ENCODE measurements at places on chromosomes 4 and X.

- DNase-seq: no peak
These were observed 67.8 kb downstream of the SPIN4 start for GRCh38 chrX:63283348-63283747.

GRCh38 chr4:121168446-121169281 lies 4.5 kb upstream of the TNIP3 start:
- no peak for DNase-seq

- DNase-seq: no peak
These were observed 28.3 kb upstream of the BTC start for GRCh38 chr4:74822603-74823002.

- no peak for DNase-seq
These were observed 86.1 kb downstream of the SYNPO2 start for GRCh38 chr4:118974758-118975157.

GRCh38 chr4:150033081-150033480 lies 45.2 kb upstream of the DCLK2 start:
- no peak for DNase-seq

GRCh38 chrX:17913801-17914200 lies 52.7 kb upstream of the RAI2 start:
- no peak for DNase-seq

- no peak for DNase-seq
These were observed 477.7 kb downstream of the PDGFC start for GRCh38 chr4:156493858-156494257.

- no peak for DNase-seq
These were observed 82.7 kb downstream of the SORCS2 start for GRCh38 chr4:7275067-7275466.

DNA sequence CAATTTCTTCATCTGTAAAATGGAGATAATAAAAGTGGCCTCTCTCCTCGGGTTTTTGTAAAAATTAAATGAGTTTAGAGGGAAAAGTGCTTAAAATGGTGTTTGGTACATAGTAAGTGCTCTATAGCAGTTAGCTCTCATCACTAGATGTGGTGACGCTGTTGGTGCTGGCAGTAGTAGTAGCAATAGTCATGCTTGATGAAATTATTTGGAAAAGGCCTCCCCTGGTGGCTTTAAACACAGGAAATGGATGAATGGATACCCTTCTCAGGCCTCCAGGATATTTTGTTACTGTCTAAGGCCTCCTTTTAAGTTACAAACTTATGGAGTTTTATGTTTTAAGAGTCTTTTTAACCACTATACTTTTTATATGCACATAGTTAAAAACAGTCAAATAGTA lies 142.9 kb downstream of the CBR4 start:
- DNase-seq: no peak

- DNase-seq: no peak
These were observed 190.9 kb downstream of the SHOX start for GRCh38 chrX:821327-822107.

- DNase-seq: no peak
These were observed 64.0 kb downstream of the ADRA2C start for GRCh38 chr4:3829956-3830773.

GRCh38 chrX:63784902-63785707 lies at the start of gene ARHGEF9:
Gene ARHGEF9 (minus strand): TSS chrX:63785214. CDS start chrX:63785145, 69 bp downstream.
- DNase-seq: no peak

- DNase-seq: no peak
These were observed 100.1 kb downstream of the EIF4E start for GRCh38 chr4:98828801-98829200.

DNA sequence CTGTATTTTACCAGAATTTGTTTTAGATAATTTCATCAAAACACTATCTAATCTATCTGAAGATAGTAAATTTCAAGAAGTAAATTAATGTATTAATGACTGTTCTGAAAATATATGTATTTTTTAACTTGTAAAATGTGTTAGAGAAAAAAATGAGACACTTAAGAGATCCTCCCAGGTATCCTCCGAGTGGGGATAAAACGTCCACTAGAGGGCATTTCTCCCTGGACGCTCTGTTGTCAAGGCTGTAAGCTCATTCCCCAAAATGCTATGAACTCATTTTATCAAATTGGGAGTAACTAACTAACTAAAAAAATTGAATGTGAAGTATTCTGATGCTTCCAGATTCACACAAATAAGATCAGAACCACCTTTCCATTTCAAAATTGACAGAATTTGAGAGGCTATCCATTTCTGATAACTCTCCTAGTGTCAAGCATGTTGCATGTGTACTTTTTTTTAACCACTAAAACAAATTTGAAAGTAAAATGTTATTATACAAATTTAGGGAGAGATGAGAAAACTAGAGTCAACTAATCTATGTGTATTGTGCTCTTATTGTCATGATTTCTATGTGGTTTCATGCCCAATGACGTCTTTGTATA lies 337.3 kb upstream of the HS3ST1 start:
- no peak for DNase-seq

DNA sequence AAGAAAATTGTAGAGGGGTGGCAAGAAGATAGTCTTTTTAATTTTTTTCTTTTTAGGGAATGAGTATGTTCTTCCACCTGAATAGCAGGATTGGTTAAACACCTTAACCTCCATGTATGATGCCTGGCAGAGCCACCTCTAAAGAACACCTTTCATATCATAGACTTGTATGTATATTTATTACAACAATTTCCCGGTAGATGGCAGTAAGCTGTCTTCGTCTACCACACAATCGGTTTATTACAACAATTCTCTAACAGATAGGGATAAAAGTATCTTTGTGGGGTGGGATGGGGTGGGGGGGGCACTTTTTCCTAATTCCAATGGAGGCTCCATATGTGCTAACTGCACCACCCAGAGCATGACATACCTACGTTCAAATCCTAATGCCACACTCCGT lies 255.5 kb downstream of the LDB2 start:
- DNase-seq: no peak

DNA sequence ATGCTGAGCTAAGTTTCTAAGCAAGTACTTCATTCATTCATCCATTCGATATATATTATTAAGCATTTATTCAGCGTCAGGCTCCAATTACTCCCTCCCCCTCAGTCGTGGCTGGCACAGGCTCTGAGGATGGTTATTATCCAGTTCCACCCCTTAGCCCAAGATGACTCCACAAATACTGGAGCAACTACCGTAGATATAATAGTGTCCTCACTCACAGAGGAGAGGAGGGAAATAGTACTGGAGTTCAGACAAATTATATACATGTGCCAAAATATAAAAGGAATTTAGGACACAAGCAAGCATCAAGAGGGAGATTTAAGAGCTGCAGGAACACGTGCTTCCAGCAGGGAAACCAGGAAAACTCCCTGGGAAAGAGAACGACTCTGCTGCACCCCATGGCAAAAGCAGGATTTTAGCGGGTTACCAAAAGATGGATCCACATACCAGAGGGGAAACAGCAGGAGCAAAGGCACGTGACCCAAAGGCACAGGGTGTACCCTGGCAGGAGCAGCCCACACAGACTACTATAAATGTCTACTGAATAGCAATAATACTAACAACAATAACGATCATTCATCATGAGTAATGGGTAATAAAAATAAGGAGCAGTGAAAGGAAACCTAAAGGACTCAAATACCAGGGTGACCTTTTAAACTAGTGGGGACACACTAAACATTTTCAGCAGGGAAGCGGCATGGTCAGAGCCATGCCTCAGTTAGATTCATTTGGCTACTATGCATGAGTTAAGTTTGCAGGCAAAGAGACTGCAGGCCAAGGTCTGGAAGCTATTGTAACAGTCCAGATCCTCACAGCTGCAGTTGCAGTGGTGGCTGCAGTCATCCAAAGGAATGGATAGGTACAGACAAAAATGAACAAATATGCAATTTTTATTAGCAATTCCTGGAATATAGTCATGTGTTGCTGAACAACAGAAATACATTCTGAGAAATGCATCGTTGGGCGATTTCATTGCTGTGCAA lies 153.7 kb downstream of the APBB2 start:
- DNase-seq: no peak

- peak; percentile 71 for DNase-seq
These were observed 882 bp upstream of the CXCR3 start for GRCh38 chrX:71619193-71619592.

DNA sequence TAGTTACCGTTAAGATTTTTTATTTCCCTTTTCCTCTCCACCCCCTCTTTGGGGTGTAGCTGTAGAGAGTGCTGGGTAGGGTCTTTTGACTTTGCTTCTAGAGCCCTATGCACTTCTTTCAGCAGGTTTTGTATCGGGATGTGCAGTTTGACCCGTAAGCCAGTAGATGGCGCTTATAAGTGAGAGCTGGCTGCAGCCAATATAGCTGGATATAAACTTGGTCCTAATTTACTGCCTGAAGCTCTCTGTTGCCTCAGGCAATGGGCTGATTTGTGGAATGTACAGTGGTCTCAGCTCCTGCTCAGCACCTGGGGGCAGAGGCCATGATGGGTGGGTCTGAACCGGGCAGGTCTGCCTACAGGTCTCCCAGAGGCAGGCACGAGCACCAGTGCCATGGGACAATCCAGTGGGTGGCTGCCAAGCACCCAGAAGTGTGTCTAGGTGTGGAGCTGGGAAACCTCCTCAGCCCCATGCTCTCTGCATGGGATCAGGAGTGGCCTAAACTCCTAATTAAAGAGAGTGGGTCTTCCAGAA lies 146.5 kb downstream of the SPANXN1 start:
- DNase-seq: no peak

GRCh38 chr4:83751336-83751949 lies 215.5 kb downstream of the GPAT3 start:
- DNase-seq: no peak

- no peak for DNase-seq
These were observed 67.5 kb upstream of the CXCL13 start for GRCh38 chr4:77538144-77538543.

GRCh38 chr4:1218634-1219565 lies 30.0 kb downstream of the CTBP1 start:
- DNase-seq: no peak

DNA sequence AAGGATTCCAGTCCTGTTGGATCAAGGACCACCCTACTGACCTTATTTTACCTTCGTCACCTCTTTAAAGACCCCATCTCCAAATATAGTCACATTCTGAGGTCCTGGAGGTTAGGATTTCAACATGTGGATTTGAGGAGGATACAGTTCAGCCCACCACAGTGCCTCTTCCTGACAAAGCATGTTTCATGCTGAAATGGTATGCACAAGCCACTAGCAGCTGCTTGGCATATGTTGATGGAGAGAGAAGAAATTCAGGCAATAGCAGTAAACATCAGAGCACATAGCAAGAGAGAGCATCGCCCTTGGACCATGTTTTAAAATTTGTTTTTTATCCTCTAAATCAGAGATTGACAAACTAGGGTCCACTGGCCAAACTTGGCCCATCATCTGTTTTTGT lies 172.1 kb downstream of the PRKX start:
- no peak for DNase-seq

GRCh38 chr4:97548186-97548585 lies 595.1 kb downstream of the STPG2 start:
- no peak for DNase-seq

GRCh38 chrX:82218361-82218760 lies 1016.5 kb downstream of the SH3BGRL start:
- DNase-seq: no peak

GRCh38 chr4:168511780-168512489 lies 15.1 kb downstream of the PALLD start:
- peak; percentile 54 for DNase-seq

GRCh38 chrX:108438110-108438623 lies at the start of gene COL4A6:
Gene COL4A6 (minus strand): TSS chrX:108438422. CDS start chrX:108438196, 226 bp downstream.
- no peak for DNase-seq

GRCh38 chrX:129782706-129783105 lies 3.0 kb downstream of the SASH3 start:
- DNase-seq: no peak

GRCh38 chr4:134425756-134426155 lies 224.2 kb upstream of the PABPC4L start:
- no peak for DNase-seq

Data from stimulated activated naive CD4-positive, alpha-beta T cell treated with Interleukin-2 at 50 U/mL for 16 hours (primary cell).